NCI-H1436 (cell line): ENCODE measurements at places on chromosomes 2 and 18.

DNA sequence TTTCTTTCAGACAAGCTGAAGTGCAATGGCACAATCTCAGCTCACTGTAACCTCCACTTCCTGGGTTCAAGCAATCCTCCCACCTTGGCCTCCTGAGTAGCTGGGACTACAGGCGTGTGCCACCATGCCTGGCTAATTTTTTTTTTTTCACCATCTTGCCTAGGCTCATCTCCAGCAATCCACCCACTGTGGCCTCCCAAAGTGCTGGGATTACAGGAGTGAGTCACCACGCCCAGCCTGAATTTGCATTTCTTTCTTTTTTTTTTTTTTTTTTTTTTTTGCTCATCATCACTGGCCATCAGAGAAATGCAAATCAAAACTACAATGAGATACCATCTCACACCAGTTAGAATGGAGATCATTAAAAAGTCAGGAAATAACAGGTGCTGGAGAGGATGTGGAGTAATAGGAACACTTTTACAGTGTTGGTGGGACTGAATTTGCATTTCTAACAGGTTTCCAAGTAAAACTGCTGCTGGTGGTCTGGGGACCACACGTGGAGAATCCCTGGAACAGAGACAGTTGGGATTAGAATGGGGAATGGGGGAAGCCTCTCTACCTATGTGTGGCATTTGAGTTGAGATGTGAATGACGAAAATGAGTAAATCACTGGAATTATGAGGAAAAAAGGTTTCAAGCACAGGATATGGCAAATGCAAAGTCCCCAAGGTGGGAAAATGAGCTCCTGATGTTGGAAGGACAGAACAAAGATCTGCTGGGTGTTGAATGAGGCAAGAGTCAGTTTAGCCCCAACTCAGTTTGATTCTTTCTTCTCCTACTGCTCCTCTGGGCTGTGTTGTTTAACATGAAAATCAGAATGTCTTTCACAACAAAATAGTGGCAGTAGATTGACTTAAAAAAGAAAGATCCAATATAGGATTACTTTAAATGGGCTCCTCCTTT lies 88.8 kb upstream of the MAP4K4 start:
- no peak for DNase-seq

GRCh38 chr18:73924836-73925235 lies 222.8 kb downstream of the FBXO15 start:
- no peak for DNase-seq

GRCh38 chr2:167134381-167135072 lies 246.2 kb downstream of the XIRP2 start:
- peak; percentile 49 for DNase-seq

GRCh38 chr2:37379881-37380296 lies 35.5 kb downstream of the QPCT start:
- DNase-seq: no peak

- DNase-seq: no peak
Measured at GRCh38 chr2:154549869-154550268, 148.6 kb upstream of the KCNJ3 start.

DNA sequence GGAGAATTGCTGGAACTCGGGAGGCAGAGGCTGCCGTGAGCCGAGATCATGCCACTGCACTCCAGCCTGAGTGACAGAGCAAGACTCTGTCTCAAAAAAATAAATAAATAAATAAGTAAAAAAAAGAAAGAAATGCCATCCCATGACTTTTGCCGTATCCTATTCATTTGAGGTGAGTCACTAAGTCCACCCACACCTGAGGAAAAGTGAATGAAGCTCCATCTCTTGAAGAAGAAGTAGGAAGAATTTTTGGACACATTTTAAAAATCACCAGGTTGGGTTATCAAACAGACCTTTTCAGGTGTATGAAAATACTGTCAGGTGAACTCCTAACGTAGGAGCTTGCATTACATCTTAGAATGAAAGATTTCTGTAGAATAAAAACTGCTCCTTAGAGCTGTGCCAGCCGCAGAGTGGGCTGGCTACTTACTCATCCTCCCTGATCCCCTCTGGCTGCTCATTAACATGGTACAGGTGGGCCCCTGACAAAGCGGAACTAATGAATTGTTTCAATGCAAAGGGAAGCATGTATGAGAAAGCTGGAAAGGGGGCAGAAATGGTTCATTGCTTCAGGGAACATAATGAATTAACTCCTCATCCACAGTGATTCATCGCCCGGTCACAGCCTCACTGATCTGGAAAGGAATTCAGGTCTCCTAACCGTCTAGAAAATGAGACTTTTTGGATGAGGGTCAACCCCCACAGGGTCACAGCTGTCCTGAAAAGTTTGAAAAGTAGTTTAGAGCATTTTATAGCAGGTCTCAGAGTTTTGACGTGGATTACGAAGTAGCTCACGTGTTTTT lies 191.4 kb downstream of the SPP2 start:
- no peak for DNase-seq

DNA sequence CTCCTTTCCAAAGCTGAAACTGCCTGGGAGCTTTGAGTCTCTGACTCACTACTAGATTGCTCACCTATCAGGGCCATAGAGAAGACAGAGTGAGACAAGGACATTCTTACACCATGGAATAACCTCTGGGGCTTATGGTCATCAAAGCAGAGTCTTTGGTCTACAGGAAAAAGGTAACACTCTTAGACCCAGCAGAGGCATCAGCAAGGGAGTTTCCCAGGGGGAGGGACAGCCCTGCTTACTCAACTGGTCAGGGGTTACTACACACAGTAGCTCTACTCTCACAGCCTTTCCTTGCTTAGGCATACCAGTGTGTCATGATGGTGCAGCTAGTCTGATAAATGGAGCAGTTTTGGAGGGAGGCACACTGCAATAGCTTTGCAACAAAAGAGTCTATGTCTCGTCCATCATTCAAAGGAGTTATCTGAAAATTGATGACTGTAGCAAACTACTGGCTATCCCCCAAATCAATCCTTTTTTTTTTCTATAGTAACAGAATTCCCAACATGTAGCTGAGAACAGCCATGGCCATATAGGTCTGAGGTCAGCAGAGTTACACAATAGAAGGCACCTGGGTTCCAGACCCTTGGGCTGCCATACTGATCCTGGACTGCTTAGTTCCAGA lies 22.4 kb upstream of the CD28 start:
- no peak for DNase-seq

DNA sequence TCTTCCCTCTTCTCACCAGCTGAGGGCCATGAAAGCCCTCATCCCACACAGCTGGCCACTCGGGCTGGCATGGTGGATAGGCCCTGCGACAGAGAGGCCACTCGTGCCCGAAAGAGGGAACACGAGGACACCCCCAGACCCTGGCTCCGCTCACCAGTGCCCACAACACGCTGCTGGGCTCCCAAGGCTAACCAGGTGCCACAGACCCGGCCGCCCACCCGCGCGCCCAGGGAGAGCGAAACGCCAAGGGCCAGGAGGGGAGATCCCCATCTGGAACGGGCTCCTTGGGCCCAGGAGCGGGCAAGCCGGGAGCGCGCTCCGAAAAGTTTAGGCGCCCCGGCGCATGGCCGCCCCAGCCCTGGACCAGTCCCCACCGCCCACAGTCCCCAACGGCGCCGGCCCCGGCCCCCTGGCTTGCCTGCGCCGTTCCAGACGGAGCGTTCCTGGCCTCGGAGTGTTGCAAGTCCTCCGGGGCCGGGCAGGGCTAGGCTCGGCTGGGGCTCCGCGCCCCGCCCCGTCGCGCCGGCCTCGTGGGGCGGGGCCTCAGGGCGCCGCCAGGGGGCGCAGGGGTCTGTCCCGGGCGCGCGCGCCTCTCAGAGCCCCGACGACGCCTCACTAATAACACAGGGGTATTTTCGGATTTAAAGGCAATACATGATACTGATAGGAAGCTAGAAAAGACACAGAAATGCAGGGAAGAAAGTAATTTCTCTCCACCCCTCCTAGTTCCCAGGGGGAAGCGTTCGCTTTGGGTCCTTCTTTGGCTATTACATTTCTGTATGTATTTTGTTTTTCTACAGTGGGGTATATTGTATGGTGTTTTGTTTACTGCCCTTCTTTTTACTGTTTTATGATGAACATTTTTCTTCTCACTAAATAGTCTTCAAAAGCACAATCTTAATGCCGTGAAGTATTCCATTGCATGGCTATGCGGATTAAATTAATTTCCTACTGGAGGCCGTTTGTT lies at the start of gene TMBIM1:
TMBIM1 (minus strand) TSS at position 456 of the 967 bp plus-strand sequence. CDS start 10,362 bp downstream, outside the sequence.
- no peak for DNase-seq

GRCh38 chr2:53173698-53174455 lies 593.7 kb upstream of the CHAC2 start:
- DNase-seq: no peak

GRCh38 chr2:156242874-156243273 lies 89.6 kb downstream of the NR4A2 start:
- DNase-seq: no peak

GRCh38 chr2:78686625-78687153 lies 338.8 kb upstream of the REG3G start:
- DNase-seq: no peak

GRCh38 chr2:180405520-180405919 lies 398.4 kb upstream of the CWC22 start:
- no peak for DNase-seq

DNA sequence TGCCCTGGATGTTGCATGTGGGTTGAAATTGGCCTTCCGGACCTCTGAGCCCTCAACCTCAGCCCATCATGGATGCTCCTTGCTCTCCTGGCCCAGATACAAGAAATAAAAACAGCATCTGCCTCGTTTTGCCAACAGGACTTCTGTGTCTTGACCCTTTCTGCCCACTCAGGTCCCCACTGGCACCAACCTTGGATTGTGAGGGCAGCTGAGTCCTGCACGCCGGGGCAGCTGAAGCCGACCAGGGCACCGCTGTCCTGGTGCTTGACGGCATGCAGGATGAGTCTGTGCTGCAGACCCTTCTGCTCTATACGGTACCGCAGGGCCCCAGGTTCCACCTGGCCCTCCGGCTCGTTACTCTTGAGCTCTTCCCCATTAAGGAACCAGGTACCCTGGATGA lies 4.7 kb downstream of the OBSL1 start:
- no peak for DNase-seq

DNA sequence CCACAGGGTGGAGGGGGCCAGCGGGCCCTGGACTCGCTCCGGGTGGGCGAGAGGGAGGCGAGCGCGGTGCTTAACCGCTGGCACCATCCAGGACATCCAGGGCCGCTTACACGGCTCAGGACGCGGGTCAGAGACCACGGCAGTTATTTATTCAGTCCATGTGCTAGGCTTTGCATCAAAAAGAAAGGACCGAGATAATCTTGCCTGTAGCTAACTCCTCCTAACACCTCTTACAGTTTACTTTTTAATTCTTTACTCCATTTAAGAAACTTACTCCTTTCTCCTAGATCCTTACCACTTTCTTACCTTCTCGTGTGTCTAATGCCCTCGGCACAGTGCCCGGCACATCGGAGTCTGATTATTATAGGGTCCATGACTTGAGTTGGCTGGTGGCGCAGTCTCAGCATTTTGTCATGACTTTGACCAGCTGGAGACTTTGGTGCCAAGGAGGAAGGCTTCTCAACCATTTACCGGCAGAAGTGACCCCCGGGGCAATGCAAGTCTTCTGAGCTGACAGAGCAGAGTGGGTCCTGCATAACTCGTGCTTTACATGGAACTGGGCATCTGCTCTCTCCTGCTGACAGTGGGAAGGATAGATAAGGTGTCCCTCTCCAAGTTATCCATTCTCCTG lies 503 bp downstream of the ANXA4 start:
- no peak for DNase-seq

- peak; percentile 53 for DNase-seq
Measured at GRCh38 chr2:179410552-179411356, 146.1 kb upstream of the SESTD1 start.

DNA sequence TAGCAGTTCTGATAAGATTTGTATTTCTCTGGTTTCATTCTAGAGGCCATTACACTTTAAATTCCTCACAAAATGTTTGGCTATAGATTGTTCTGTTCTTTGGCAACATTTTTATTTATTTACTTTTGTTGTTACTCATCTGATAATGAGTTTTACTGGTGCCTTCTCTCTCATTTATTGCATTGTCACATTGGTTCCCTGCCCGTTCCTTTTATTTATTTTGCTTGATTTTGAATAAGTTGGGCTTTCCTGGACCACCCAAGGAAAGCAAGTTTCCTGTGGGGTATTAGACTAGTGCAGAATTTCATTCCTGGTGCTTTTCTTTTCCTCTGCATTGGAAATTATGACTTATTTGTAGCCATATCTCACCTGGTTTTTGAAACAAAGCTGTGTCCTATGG lies 232.0 kb downstream of the SOCS6 start:
- no peak for DNase-seq

DNA sequence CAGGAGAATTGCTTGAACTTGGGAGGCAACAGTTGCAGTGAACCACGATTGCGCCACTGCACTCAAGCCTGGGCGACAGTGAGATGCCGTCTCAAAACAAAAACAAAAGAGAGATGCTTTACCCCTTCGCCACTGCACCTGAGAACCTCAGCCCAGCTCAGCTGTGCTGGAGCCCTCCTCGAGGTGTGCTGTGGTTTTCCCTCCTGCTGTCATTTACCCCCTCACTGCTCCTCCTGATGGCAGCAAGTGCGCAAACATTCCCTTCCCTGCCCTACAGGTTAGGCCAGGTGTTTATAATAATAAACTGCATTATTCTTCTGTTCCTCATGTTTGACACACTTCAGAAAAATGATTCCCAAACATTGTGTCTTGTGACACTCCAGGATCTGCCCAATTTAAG lies 8.4 kb downstream of the FBXO36 start:
- no peak for DNase-seq

- no peak for DNase-seq
Measured at GRCh38 chr2:98665677-98666076, 57.3 kb downstream of the UNC50 start.

GRCh38 chr2:222572751-222573174 lies 83.1 kb downstream of the FARSB start:
- no peak for DNase-seq

GRCh38 chr2:69755862-69756467 lies 14.0 kb downstream of the ANXA4 start:
- no peak for DNase-seq

GRCh38 chr18:64474773-64475172 lies 325.9 kb upstream of the LINC00305 start:
- no peak for DNase-seq

DNA sequence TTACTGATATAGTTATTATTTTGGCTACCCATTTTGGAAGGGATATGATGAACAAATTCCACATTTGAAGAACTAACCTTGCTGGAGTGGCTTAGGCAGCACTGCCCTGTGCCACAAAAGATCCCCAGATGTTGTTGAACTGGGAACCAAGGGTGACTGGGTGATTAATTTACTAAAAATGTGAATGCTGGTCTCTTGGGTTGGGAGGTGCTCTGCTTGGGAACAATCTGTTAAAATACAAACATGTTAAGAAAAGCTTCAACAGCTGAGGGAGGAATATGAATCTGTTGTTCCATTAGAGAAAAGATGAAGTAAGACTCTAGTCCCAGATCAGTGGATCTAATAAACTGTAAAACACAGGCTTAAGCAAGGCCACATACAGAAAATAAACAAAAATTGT lies 1860.1 kb downstream of the SUCLG1 start:
- no peak for DNase-seq
